Activated CD8-positive, alpha-beta memory T cell treated with anti-CD3 and anti-CD28 coated beads for 48 hours (primary cell): ENCODE measurements at places on chromosomes 4 and X.

DNA sequence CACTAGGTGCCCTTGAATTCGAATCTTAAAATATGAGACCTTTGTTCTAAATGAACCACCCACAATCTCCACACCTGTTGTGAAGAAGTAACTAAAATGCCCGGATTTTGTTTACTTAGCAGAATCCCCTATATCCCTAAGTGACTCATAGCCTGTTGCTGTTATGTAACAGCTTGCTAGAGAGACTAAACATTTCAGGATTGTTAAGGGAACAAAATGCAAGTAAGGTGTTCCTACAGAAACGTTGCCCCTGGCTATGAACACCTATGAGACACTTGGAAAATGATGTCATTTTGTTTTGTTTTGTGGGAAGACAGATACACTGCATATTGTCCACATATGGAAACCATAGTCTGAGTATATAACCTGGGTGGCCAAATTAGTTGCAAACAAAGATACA is 24.2 kb upstream of the MXRA5 start:
- no peak for DNase-seq

DNA sequence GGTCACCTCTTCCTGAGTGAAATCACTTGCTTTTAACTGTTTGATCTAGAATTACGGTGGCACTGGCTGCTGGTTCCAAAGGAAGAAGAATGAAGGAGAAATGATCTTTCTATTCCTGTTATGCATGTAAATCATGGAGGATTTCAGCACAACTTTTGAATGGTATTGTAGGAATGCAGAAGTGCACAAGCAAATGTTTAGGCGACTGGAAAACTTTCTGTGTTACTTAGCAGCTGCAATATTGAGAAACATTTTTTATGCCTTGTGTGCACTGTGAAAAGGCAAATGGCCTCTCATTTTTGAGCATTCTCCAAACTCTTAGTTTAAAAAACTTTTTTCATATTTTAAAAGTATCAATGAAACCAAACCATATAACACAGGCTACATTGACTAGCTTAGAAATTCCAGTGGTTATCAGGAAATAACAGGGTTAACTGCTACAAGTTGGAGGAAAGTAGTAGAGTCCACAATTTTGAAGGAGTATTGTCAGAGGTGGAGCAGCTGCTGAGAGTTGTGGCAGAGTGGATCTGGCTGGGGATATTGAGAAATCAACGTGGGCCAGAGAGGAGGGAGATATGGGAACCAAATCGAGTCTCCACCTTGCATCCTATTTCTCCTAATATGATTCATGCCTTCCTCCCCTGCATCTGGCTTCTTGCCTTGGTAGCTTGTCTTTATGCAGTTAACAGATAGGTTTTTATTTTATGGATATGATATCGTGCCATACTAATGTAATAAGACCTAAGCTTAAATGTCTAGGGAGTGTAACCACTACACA is 32.0 kb upstream of the FHL1 start:
- DNase-seq: no peak

DNA sequence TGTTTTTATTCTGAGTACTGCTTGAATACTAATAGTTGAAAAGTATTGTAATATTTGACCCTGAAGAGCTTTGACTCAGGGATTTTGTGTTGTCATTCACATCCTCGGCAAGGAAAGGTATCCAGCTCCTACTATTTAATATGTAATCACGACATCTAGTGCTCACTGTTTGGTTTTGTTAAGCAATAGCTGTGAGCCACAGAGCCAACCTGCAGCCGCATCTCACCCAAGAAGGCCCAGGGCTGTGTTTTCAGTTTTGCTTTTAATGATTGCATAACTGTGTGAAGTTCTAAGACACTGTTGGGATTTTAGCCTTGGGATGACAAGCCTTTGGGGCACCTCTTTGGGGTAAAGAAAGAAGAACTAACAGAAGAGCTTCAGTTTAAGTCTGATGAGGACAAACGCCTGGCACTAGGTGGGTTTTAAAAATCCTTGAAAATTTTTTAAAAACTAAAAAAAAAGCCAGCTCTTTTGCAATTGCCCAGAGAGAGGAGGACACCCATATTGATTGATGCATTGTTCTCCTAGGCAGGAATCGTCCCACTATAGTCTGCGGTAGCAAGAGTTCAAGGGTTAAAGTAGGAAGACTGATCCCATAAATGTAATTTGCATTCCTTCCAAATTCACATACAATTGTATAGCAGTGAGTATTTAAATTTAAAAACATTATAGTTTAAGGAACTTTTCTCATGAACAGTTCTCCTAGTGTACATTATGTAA is 157.8 kb downstream of the RELL1 start:
- no peak for DNase-seq

GRCh38 chr4:35138449-35138848 is 1105.9 kb downstream of the ARAP2 start:
- no peak for DNase-seq

GRCh38 chr4:5619913-5620625 is 88.3 kb downstream of the EVC2 start:
- no peak for DNase-seq

GRCh38 chrX:124679199-124679598 is 332.8 kb downstream of the SH2D1A start:
- no peak for DNase-seq

- DNase-seq: no peak
Measured at GRCh38 chr4:84708406-84709135, 125.6 kb downstream of the CDS1 start.

DNA sequence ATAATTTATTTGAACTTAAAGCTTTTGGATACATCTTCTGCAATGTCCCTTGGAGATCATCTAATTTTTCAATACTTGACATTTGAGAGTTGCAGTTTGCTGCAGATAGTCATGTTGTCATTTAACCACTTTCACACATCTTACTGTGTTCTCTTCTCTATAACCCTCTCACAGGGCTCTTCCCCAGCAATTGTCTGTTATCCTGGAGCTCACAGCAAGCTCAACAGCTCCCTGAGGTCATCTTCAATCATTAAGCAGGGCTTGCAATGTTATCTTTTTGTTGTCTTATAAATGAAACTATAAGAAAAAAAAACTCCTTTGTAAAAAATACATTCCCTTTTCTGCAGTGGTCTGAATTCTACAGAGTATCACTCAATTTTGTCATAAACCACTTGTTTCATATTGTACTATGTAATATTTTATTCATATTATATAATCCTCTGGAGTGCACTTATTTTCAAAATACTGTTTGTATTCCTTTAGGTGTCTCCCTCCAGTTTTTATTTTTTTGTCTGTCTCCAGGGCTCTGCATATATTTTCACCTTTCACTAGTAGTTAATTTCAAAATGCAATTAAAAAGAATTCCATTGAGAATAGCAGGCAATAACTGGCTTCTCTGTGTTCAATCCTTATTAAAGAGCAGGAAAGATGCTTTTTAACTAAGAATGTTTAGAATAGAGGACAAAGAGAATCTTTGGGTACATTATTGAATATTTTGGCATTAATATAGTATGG is 106.3 kb upstream of the ARSJ start:
- no peak for DNase-seq

DNA sequence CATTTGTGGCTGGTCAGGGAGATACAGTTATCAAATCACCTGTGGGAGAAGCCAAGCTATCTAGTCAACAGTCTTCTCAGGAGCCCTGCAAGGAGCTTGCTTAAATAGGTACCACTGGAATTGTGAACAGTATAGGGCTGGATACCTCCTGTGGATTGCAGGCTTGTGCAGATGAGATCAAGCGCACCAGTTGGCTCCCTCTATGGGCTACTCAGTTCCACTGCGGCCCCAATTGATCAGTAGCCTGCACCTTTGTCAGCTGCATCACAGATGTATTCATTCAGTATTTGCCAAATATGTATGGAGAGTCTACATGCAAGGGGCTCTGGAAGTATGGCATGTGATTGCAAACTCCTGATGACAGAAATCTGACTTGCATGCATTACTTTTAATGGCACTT is 28.6 kb downstream of the TEX13A start:
- no peak for DNase-seq

DNA sequence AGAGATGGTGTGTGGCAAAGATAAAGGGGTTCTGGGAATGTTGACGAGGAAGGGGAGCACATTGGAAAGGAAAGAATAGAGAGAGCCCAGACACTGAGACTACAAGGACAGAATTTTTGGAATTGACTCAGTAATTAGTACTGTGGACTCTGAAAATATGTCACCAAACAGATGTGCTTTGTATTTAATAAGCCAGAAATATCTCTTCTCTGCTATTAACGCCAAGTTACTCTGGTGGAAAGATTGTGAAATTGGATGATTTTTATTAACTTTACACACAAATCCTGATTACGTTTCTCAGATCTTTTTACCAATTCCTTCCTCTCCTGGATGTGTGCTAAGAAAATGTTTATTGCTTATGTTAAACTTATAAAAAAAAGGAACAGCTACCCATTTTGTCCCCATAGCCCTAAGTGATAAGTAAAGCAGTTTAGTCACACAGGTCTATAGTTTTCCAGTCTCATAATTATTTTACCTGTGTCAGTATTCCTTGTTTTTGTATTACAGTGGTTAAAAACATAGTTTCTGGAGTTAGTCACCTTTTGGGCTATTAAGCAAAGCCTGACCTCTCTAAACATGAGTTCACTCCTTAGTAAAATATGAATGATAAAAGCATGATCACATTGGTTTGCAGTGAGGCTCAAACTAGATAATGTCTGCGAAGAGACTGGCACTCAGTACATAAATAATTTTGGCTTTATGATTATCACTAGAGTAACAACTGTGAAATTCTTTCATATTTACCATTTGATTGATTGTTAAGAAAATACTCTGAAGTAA is 1068.3 kb downstream of the STIM2 start:
- DNase-seq: no peak

DNA sequence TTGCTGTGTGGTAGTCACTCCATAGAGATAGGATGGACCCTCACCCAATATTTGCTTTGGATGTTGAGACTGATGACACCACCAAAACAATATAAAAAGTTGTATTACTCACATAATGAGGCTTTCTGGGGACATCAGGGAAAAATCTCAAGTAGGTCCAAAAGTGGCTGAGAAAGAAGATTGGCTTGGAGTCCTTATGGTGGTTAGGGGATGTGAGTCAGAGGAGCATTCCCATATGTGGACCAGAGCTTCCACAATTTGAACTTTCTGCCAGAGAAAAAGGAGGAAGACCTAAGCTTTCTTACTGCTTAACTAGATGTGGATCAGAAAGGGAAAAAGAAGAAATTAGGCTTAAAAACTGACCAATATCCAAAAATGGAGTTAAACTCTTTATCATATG is 460.5 kb downstream of the SH3BGRL start:
- no peak for DNase-seq

DNA sequence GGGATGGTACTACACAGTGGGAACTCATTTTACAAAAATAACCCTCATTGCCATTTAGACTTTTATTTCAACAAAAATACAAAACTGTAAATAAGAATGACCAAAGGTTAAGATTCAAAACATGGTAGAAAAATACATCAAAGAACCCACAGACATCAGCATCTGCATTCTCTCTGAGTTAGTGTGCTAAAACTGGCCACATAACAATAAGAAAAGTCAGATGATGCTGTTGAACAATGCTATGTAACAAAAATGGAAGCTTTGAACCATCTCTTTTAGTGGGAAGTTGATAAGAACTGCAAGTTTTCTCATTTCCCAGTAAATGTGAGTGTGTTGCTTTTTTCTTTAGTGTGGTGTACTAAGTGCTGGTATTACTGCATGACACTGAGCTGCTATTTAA is 888.4 kb upstream of the EPHA5 start:
- no peak for DNase-seq

GRCh38 chr4:37383579-37384229 is 139.2 kb downstream of the NWD2 start:
- no peak for DNase-seq

DNA sequence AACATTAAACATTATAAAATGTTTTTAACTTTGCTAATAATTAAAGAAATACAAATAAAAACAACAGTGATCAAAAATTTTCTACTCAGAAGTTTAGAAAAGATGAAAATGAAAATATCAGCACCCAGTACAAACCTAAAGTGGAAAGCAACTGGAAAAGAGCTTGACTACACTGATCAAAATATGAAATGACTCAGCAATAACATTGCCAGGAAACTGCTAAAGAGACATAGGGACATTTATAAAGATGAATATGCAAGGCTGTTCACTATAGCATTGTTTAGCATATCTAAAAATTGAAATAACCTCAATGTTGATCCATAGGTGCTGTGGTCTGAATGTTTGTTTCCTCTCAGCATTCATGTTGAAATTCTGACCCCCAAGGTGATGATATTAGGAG is 88.5 kb upstream of the NOCT start:
- DNase-seq: no peak

DNA sequence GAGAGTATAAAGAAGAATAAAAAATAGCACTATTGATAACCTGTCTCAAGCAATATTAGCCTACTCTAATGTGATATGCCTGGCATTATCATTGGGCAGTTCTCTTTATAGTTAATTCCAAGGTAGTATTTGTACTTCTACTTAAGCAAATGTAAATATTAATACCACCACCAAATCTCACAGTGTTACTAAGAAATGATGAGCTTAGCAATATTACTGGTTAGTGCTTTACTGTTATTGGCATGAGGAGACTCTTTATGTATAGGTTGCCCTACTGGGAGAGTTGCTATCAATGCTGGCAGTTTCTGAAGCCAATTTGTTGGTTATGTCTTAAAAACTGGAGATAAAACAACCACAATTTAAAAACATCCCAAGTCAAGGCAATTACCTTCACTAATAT is 155.7 kb downstream of the CDS1 start:
- no peak for DNase-seq

GRCh38 chrX:92232182-92232581 is 453.0 kb downstream of the PCDH11X start:
- DNase-seq: no peak

DNA sequence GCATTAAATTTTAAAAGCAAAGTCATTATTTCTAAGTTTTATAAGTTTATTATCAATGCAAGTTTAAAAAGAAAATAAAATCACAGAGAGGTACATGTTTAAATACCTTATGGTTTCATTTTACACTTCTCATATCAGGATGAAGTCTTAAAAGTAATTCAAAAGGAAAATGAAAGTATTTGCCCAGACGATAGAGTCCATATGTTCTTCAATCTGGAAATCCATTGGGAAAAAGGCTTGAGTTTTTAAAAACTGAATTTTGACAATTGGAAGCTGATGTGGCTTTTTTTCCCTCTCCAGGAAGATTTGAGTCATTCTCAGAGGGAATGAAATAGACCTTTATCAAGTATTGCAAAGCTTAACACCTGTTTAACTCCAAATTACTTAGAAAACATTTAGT is 37.1 kb downstream of the MAB21L2 start:
- no peak for DNase-seq
